ENCODE measurements at places on chromosomes 12 and 14. TPM values are rescaled to one million over a fixed set of nuclear protein-coding genes. Genes with fewer than 3 reads are reported as not detected.

DNA sequence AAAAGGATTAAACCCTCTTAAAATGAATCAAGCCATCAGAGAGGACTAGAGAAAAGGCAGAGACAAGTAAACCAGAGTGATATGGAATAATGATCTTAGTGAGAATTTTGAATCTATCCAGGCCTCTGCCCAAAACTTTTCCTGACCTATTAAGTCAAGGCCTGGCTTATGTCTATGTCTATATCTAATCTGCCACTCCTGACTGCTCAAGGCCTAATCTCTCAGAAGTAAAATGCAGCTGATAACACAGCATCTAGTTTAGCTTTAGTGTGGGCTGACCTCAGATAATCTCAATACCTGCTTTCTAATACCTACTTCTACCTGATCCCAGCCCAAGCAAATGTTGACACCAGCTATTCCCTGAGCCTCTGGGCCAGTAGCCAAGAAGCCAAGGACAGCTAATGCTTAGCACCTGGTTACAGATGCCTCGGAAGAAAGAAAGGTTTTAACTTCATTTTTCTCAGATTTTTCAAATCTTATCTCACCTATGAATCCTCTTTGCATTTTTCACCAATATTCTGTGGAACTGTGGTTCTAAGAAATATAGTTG, 1472.5 kb upstream of the SEL1L start:
- no peak overlapping the region for H3K4me3 ChIP-seq
- H3K27ac ChIP-seq = no peak overlapping the region
- no peak for DNase-seq
- H3K36me3 ChIP-seq = no peaks in the 10 kb centered on the region
- no peaks in the 10 kb centered on the region for H3K4me1 ChIP-seq

- no peak overlapping the region for H3K27ac ChIP-seq
- no peak for DNase-seq
- H3K36me3 ChIP-seq = no peaks in the 10 kb centered on the region
- H3K4me1 ChIP-seq = no peaks in the 10 kb centered on the region
- no peaks in the 10 kb centered on the region for H3K27me3 ChIP-seq
Measured at GRCh38 chr12:24109381-24110039, 160.0 kb upstream of the SOX5 start.

DNA sequence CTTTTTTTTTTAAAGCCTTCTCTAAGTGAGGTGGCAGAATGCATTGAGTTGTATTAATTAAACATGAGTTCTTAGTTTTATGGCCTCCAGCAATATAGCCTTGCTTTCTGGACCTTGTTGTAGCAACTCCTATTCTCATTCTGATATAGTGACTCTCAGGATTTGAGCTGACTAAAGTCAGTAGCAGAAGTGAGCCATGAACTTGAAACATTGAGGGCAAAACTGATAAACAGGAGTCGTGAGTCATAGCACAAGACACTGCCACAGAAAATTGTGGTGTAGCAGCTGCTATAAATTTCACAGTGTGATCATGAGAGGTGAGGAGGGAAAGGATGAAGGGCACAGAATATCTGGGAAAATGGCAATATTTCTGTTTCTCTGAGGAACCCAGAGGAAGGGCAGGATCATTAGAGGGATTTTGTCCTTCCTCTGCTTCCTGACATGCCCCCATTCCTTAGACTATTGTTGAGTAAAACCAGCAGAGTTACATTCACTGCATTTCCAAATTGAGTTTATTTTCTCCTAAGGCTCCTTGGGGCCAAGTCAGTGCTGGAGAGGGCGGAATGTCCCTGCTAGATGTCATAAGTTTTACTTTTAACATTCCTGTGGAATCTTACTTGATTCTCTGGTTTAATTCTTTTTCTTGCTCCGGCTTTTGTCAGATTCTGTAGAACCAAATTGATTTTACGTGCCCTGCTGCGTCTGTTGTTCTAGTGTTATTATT, 7.5 kb downstream of the KLRG1 start:
- H3K27ac ChIP-seq = peak overlapping the region; percentile 13
- no peak for DNase-seq

Gene ARHGEF40
- 79.0 TPM for total RNA-seq
